ENCODE measurements at places on chromosomes 1 and 21. TPM values are rescaled to one million over a fixed set of nuclear protein-coding genes. Genes with fewer than 3 reads are reported as not detected.

Gene GJA5
- not detected for total RNA-seq

Gene NTNG1
- not detected for total RNA-seq

Gene SYPL2
- 0.07 TPM for total RNA-seq

Gene RASSF5
- 1.4 TPM for total RNA-seq

Gene CHRM3
- 0.28 TPM for total RNA-seq

Gene DDX59
- 14.8 TPM for total RNA-seq
